ENCODE measurements at places on chromosomes 5 and 9. TPM values are rescaled to one million over a fixed set of nuclear protein-coding genes. Genes with fewer than 3 reads are reported as not detected.

DNA sequence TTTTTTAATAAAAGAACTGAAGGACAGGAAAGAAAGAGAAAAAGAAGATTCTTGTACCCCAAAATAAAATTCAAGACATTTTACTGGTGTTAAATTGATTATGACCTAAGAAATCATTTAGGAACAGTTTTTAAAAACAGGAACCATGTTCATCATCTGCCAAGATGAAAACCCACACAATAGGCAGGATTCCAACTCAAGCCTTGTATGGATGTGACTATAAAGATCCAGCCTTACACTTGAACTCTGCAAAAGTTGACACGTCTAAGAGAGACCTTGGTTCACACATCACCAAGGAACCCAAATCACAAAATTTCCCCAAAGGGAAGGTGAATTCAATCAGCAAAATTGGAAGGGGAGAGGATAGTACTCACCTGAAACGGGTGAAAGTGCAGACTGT is 82.6 kb downstream of the SMIM23 start:
- no peaks in the 10 kb centered on the region for H3K27me3 ChIP-seq
- H3K4me3 ChIP-seq = no peak overlapping the region
- H3K4me1 ChIP-seq = peaks cover 3% of the 10 kb centered on the region

- H3K4me1 ChIP-seq = peaks cover 3% of the 10 kb centered on the region
- H3K36me3 ChIP-seq = peaks cover 18% of the 10 kb centered on the region
- peak overlapping the region; percentile 59 for H3K27ac ChIP-seq
These were observed 99.9 kb downstream of the GTF3C4 start for GRCh38 chr9:132769906-132770769.

DNA sequence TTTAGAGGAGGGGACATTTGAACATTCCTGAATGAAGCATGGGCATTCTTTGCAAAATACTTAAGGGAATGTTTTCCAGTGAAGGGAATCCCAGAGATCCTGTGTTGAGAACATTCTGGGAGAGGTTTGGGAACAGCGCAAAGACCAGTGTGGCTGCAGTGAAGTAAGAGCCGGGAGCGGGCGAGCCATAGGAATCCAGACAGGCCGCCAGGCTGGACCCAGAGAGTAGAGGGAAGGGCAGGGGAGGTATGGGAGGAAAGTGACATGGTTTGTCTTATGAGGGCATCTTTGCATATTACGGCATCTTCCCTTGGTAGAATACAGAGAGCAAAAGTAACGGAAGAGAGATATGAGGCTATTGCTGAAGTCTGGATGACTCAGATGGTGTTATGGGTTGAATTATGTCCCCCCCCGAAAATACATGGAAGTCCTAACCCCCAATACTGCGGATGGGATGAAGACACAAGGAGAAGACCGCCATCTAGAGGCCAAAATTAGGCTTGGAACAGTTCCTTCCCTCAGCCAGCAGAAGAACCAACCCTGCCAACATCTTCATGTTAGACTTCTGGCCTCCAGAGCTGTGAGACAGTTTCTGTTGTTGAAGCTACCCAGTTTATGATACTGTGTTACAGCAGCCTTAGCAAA is 268.2 kb downstream of the MAST4 start:
- H3K36me3 ChIP-seq = no peaks in the 10 kb centered on the region
- DNase-seq = no peak
- peaks cover 3% of the 10 kb centered on the region for H3K27me3 ChIP-seq

- no peaks in the 10 kb centered on the region for H3K4me1 ChIP-seq
- H3K27ac ChIP-seq = no peak overlapping the region
- H3K36me3 ChIP-seq = no peaks in the 10 kb centered on the region
- H3K27me3 ChIP-seq = peaks cover 1% of the 10 kb centered on the region
- no peak for DNase-seq
These were observed 58.8 kb downstream of the C9orf153 start for GRCh38 chr9:86200599-86201162.

DNA sequence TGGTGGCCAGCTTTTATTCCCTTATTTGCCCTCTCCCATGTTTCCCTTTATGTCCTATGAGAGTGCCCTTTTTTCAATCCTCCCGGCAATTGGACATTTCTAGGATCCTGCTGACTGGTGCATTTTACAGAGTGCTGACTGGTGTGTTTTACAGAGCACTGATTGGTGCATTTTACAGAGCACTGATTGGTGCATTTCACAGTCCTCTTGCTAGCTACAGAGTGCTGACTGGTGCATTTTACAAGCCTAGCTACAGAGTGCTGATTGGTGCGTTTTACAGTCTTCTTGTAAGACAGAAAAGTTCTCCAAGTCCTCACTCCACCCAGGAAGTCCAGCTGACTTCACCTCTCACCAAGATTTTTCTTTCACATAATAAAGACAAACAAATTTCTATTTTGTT is 15.4 kb upstream of the FANCC start:
- peaks cover 2% of the 10 kb centered on the region for H3K27me3 ChIP-seq
- H3K4me1 ChIP-seq = no peaks in the 10 kb centered on the region
- H3K27ac ChIP-seq = no peak overlapping the region
- no peak overlapping the region for H3K4me3 ChIP-seq
- DNase-seq = no peak

DNA sequence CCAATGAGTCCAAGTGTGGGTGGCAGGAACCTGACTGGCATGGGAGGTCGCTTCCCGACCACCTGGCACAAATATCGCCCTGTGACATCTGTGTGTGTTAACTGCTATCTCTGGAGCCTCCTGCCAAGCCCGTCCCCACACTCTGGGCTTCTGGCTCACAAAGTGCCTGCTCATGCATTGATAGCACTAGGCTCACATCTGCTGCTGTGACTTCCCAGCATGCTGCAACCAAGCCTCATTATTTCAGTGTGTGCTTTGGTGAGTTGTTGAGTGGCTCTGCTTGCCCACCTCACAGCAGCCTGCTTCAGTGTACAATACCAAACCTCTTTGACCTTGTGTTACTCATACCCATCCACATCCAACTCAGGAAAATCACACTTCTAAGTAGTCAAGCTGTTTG is 139.8 kb downstream of the APBA1 start:
- peaks cover 12% of the 10 kb centered on the region for H3K4me1 ChIP-seq
- no peaks in the 10 kb centered on the region for H3K36me3 ChIP-seq
- peaks cover 2% of the 10 kb centered on the region for H3K27me3 ChIP-seq
- no peak overlapping the region for H3K4me3 ChIP-seq
- peak overlapping the region; percentile 74 for H3K27ac ChIP-seq

- H3K36me3 ChIP-seq = no peaks in the 10 kb centered on the region
- no peak overlapping the region for H3K4me3 ChIP-seq
- H3K4me1 ChIP-seq = no peaks in the 10 kb centered on the region
These were observed 273.5 kb upstream of the ST8SIA4 start for GRCh38 chr5:101176605-101177004.

DNA sequence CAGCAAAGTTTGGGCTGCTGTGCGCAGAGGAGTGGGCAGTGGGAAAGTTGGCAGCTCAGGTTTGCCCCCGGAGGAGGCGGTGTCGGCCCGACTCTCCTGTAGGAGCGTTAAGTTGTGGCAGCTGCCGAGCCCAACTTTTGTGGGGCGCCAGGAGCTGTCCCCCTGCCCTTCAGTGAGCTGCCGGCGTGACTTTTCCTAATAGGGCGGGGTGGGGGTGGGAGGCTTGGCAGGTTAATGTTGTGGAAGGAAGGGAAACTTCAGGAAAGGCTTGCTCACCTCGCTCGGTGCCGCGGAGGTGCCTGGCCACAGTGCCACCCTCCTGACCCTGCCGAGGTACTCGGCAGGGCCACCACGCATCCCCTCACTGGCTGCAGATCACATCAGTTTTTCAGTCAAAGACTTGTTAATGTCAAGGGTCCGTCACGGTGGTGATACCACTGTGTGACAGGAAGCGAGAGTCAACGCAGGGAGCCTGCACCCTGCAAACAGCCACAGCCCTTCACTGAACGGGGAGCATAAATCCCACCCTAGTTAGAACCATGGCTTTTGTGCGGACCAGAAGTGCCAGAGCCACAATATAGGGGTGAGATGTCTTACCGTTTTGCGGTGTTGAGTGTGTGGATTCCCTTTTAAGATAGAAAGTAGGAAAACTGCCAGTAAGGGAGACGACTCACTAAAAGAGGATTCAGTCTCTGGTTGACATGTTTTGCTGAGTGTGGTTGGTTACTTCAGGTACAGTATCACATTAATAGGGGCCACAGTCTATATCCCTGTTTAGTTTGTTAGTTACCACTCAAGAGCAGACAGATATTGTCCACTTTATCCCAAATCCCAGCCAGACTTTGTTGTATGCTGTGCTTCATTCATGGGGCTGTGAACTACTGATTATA is 796 bp downstream of the LNPEP start:
- H3K27me3 ChIP-seq = peaks cover 13% of the 10 kb centered on the region
- H3K27ac ChIP-seq = peak overlapping the region; percentile 46
- H3K36me3 ChIP-seq = no peaks in the 10 kb centered on the region
- peak; percentile 31 for DNase-seq

BASP1 gene
- total RNA-seq = 832 TPM

SLC9A3 gene
- total RNA-seq = 1.1 TPM

PRUNE2 gene
- 63.8 TPM for total RNA-seq

PHAX gene
- total RNA-seq = 41.1 TPM

NUTM2F gene
- total RNA-seq = not detected

Measured in glutamatergic neuron (in vitro differentiated cells).